ENCODE measurements at places on chromosomes 13 and 19. TPM values are rescaled to one million over a fixed set of nuclear protein-coding genes. Genes with fewer than 3 reads are reported as not detected.

Gene SPINT2
- total RNA-seq, result 12.8 TPM

Gene GSX1
- total RNA-seq, result not detected

Gene CD33
- total RNA-seq, result 6.4 TPM

Gene CCDC70
- total RNA-seq, result not detected

- no peak for DNase-seq
These were observed 11.5 kb upstream of the TNFSF9 start for GRCh38 chr19:6519289-6519688.

DNA sequence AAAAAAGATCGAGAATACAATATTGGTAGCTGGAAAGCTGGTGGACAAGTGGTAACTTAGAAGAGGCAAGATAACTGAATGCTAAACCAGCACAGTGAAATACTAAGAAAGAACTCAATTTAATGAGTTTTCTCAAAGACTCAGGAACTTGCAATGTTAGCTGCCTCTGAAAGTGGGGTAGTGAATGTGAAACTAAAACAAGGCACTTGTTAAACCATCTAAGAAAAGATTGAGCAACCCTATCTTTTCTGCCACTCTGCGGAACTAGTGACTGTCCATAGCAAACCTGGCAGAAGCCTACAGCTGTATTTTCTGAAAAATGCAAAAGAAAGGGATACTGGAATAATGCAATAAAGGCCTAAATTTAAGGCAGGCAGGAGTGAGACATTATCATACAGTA is 1574.4 kb upstream of the PRR20A start:
- DNase-seq, result no peak

GRCh38 chr13:92963029-92963428 is 263.6 kb upstream of the GPC6 start:
- DNase-seq, result no peak

DNA sequence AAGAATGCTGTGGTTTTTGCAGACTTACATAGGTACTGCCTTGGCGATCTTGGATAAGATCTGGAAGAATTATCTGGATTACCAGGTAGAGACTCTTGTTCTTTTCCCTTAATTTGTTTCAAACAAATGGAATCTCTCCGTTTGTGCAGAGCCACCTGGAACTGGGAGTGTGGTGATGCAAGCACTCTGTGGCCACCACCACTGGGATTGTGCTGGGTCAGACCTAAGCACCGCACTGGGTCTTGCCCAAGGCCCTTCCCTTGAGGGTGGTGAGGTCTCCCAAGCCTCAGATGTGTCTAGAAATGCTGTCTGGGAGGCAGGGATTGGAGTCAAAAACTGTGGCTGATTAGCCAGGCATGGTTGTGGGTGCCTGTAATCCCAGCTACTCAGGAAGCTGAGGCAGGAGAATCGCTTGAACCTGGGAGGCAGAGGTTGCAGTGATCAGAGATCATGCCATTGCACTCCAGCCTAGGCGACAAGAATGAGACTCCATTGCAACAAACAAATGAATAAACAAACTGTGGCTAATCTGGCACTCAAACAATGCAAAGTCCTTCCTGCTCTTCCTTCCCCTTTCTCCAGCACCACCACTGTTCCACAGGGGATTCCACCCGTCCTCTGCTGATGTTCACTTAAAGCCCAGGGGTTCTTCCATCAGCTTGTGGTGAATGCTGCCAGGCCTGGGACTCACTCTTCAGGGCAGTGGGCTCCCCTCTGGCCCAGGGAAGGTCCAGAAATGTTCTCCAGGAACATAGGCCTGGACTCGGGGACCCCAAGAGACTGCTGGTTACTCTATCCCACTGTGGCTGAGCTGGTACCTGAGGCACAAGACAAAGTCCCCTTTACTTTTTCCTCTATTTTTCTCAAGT is 10.8 kb upstream of the CEACAM1 start:
- no peak for DNase-seq

Data from esophagus muscularis mucosa (tissue), 4 donors.